CD4-positive, alpha-beta T cell treated with Interleukin-21 for 1 hour (primary cell): ENCODE measurements at places on chromosomes 3 and 15.

DNA sequence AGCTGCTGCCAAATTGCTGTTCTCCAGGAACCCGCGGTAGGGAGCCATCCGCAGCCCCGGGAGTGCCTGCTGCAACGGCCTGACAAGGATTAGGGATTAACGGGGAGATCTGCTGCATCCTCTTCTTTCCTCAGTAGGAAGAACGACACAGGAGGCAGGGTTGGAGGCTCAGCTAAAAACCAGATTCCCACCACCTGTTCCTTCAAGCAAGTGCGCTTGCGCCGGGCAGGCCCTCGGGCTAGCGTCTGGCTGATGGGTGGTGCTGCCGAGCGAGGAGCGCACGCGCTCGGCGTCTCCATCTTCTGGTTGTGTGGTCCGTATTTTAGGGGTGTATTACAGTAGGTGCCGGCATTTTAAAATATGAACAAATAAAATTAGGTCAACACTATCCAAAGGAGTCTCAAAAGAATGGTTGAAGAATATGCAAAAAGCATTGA lies 25.4 kb upstream of the SLC25A26 start:
- DNase-seq = no peak

DNA sequence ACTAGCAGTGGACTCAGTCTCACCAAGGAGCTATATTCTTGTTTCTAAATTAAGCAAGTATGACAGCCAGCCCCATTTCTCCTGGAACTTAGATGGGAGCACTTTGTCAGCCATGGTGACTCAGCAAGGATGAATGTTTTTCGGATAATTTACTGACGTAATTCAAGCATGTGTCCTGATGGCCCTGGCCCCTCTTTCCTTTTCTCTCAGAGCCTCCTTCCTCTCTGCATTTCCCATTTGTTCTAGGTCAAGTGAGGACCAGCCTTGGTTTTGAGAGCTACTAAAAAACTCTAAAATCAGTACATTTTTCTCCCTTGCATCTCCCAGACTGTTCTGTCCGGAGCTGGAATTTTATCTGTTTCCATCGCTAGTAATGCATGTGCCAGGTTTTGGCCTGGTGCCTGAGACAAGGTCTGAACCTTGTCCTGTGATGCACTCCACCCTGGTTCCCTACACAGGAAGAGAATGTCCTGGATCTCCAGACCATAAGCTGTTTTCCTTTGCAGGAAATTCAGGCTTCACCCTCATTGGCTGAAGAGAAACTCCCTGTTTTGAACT lies 256.6 kb upstream of the ROPN1 start:
- no peak for DNase-seq

DNA sequence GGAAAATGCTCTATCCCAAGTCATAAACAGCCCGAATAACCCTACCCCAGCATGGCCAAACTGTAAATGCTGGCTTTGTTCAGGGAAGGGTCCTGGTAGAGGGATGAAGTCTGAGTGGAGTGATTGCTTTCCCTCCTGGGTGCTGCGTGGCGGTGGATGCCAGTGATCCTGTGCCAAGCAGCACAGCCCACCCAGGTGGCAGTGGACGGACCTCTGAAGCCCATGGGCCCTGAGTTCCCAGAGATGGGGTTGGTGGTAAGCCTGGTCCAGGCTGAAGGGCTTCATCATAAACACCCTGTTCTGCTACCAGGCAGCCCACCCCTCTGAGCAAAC lies 69.3 kb upstream of the ITGA11 start:
- no peak for DNase-seq

GRCh38 chr3:71926262-71926600 lies 141.3 kb upstream of the PROK2 start:
- peak; percentile 6 for DNase-seq

GRCh38 chr15:76155731-76156130 lies 95.9 kb downstream of the TMEM266 start:
- no peak for DNase-seq

DNA sequence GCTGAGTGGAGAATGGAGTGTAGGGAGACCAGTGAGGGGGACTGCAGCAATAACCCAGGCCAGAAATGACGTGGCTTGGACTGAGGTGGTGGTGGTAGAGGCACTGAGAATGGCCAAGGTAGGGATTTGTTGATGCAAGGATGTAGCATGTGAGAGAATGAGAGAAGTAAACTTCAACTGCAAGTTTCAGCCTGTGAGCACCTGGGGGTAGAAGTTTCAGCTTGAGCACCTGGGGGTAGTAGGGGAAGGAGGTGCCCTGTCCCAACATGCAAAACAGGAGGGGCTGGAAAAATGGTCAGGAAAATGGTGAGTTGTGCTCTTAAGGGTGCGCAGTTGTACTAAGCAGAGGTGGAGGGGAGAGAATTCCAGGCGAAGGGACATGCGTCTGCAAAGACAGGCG lies 31.0 kb downstream of the IL16 start:
- DNase-seq = no peak

DNA sequence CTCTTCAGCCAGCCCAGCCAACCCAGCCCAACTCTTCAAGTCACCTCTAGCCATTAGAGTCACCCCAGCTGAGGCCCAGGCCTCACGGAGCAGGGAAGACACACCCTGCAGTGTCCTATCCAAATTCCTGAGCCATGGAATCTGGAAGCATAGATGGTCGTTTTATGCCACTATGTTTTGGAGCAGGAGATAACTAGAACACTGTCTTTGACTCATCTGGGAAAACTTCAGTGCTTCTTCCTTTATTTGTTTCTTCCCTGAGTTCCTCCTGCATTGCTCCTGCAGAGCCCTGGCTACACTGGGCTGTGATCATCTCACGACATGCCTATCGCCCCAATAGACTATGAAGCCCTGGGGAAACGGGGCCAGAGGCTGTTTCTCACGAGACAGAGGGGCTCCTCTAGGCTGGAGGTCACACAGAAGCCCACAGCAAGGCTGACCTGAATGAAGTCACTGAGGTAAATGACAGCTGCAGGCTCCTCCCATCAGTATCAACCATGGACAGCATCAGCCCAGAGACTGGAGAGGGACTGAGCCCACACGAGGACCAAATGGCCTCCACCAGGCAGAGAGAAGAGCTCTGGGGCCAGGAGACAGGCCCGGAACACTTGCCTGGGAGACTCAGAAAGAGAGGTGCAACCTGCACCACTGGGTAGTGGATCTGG lies 22.7 kb downstream of the CRABP1 start:
- no peak for DNase-seq

DNA sequence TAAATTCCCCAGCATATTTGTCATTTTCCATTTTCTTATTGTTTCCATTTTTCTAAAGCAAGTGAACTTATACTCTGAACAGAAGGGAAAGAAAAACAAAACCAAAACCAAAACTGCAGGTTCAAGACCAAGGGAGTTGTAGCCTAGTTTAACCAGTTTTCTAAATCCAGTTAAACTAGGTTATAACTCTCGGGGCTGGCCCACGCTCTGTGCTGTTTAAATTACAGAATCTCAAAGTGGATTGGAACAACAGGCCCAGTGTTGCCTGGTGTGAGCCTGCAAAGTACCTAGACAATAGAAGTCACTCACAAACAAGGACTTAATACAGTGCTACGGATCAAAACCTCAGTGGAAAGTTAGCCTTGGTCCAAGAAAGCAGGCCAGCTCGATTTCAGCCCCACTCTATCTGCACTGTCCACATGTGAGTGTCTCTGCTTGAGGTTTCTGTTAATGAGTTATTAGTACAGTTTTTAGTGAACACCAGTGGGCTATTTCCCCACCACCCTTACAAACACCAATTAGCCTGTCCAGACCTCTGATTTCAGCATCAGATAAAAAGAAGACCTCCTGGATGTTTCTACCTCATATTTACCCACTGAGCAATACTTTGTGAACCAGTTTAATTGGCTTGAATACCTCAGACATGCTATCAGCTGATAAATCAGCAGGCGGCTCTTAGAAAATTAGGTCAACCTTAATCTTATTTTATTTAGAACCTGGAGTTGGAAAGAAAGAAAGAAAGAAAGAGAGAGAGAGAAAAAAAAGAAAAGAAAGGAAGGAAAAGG lies 93.8 kb upstream of the PDZRN3 start:
- DNase-seq = no peak

DNA sequence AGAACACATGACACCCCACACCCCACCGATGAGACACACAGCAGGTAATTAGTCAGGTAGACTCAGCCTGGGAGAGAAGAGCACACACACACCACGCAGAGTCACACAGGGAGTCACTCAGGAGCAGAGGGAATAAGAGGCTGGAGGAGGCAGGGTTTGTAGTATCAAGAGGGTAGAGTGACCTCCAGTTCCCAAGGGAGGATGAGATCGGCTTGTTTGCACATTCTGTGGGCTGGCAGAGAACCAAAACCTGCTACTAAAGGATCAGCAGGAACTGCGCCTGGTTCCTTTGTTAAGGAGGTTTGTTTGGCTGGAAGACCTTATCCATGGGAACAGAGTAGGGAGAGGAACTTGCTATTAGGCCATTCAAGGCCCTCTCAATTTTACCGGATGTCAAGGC lies 281.4 kb upstream of the SLCO3A1 start:
- no peak for DNase-seq

- DNase-seq = no peak
Measured at GRCh38 chr15:34783431-34783830, 11.9 kb downstream of the ACTC1 start.

DNA sequence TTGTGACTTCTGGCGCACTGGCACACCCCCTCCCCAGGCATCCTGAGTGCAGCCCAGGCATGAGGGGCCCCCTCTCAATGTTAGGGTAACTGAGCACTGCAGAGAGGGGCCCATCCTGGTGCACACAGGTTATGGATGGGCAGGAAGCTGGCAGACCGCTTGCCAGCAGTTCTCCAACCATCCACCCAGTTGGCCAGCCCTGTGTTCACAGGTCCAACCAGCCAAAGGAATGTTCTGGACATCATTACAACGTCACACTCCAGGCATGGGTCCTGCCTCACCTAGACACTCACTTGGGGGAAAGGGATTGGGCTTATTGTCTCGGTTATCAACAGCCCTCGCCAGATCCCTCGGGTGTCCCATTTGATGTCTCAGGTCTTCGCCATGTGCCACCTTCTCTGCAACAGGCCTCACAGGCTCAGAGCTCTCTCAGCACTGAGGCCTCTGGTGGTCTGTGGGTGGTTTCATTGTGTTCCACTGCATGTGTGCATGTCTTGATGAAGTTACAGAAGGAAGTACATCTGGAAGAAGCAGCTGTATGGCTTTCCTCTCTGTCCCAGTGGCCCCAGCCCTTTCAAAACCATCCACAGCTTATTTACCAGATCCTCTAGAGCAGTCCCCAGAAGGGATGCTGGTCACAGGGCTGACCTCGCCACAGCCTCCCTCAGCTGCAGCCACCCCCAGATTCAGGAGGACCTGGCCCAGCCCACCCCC lies 23.7 kb downstream of the ADCY5 start:
- no peak for DNase-seq

GRCh38 chr3:190911382-190911781 lies 48.9 kb upstream of the GMNC start:
- no peak for DNase-seq

DNA sequence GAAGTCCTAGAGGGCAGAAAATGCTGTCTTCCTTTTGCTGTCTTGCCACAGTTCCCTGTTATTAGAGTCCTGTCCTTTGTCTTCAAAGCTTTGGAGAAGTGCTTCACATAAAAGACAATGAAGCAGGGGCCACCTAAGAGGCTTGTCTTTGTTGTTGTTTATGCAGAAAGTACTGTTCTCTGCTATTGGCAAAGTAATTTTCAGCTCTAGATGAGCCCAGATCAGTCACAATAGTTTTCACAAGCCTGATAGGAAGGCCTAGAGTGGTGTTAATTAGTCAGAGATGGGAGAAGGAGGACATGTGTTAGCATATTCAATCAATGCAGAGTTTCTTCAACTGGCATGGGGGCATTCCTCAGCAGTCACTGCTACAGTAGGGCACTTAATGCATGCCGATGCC lies 300.0 kb downstream of the PTPRG start:
- DNase-seq = no peak

GRCh38 chr15:98416222-98416855 lies 232.0 kb upstream of the IGF1R start:
- no peak for DNase-seq

DNA sequence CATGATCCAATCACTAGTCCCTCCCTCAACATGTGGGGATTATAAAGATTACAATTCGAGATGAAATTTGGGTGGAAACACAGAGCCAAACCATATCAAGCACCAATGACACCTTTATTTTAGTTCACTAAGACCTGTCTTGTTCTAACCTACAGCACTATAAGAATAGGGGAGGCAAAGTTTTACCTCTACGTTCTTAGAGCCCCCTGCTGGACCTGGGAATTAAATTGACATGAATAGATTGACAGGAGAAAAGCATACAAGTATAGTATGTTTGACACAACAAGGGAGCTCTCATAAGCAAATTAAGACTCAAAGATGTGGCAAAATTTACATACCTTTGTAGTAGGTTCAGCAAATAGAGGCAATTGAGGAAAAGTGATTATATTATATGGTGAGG lies 974.4 kb upstream of the ALCAM start:
- DNase-seq = no peak

- no peak for DNase-seq
Measured at GRCh38 chr3:136135039-136135802, 60.9 kb downstream of the MSL2 start.

- no peak for DNase-seq
Measured at GRCh38 chr3:146092230-146092629, 68.8 kb downstream of the PLOD2 start.

DNA sequence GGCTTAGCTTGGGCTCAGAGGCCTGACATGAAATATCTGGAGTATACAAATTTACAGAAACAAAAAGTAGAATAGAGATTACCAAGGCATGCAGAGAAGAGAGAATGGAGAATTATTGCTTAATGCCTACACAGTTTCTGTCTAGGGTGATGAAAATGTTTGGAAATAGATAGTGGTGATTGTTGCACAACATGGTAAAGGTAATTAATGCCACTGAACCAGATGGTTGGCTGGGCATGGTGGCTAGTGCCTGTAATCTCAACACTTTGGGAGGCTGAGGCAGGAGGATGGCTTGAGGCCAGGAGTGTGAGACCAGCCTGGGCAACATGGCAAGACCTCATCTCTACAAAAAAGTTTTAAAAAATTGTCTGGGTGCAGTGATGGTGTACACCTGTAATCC lies 46.6 kb upstream of the OSBPL11 start:
- DNase-seq = no peak

DNA sequence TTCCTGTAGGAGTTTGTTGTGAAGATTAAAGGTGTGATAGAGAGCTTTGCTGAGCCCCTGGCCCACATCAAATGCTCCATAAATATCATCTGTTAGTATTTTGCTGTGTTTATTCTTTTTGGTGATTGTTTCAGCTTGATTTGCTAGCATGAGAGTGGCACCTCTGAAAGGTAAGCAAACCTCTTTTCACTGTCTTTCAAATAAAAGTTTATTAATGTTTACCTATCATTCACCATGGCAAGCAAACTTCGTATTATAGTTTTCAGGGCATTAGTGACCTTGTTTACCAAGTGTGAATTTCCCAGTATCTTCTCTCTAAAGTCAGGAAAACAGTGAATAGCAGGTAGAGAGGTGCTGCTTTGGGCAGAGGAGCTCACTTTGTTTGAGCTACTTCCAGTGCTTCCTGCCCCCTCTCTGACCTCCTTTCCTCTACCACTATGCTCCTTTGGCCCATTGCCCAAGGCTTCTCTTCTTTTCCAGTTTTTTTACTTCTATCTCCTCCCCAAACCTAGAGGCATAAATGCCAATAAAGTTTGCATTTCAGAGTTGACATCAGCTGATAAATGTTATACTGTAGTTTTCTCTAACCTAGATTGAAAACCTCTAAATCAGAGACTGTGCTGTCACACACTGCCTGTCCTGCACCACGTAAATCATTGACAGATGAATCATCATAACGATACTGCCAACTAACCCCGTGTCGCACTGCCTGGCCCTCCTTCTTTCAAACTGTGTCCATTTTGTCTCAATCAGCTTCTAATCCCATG lies 569.0 kb downstream of the TUSC7 start:
- no peak for DNase-seq

GRCh38 chr3:102574355-102574754 lies 139.5 kb downstream of the ZPLD1 start:
- no peak for DNase-seq
